Stimulated activated CD4-positive, alpha-beta T cell treated with anti-CD3 and anti-CD28 coated beads, Interleukin-2, amount 100 ng/mL, for 24 hours (primary cell): ENCODE measurements at places on chromosomes 2 and 18.

DNA sequence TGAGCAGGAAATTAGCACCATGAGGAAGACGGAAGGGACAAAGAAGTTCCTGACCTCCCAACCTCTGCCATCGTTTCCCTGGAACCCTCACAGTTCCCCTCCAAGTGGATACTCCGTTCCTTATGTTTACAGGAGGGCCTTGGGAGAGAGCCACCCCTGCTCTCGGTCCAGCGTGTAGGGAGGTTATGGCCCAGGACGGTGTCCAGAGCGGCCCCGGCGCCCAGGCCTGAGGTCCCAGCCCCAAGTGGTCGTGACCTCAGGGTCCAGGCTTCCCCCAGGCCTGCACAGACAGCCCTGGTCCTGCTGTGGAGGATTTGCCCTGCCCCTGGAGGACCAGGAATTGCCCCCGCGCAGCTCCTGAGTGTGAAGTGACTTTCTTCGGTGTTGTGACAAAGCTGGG lies 61.8 kb upstream of the RBM44 start:
- no peak for DNase-seq

- DNase-seq: no peak
These were observed 59.0 kb downstream of the GLI2 start for GRCh38 chr2:120794716-120795115.

DNA sequence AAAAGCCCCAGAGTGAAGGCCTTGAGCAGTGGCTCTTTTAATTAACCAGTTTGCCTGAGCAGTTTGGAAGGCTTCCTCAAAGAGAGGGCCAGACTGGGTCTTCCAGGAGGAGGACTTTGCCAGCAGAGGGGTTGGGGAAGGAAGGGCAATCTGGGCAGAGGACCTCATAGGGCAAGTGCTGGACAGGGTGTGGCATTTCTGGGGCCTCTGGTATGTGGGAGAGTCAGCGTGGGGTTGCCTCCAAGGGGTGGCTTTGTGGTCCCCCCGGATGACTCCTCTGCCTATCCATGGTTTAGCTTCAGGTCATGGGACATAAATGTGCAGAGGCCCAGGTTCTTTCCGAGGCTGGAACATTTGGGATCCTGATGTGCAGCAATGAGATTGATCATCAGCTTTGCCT lies 12.6 kb downstream of the GLI2 start:
- DNase-seq: no peak

- DNase-seq: no peak
These were observed 63.8 kb downstream of the GREB1 start for GRCh38 chr2:11597538-11598225.

DNA sequence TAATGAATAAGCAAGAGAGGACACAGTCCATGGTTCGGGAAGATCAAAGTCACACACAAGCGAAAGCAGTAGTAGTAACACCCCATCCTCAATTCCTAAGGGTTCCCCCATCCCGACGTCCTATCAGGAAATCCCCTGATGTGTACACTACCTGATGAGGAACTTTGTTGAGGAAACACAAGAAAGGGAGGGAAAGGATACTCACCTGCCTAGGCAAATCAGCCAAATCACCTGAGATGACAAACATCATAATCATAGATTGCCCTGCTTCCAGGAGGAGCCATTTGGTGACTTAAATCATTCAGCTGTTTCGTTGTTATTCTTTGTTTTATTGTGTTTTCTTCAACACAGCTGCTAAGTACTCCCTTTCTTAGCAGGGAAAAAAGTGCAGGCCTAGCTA lies 55.5 kb upstream of the SPOPL start:
- DNase-seq: no peak

GRCh38 chr2:77797088-77797487 lies 274.9 kb upstream of the LRRTM4 start:
- no peak for DNase-seq

DNA sequence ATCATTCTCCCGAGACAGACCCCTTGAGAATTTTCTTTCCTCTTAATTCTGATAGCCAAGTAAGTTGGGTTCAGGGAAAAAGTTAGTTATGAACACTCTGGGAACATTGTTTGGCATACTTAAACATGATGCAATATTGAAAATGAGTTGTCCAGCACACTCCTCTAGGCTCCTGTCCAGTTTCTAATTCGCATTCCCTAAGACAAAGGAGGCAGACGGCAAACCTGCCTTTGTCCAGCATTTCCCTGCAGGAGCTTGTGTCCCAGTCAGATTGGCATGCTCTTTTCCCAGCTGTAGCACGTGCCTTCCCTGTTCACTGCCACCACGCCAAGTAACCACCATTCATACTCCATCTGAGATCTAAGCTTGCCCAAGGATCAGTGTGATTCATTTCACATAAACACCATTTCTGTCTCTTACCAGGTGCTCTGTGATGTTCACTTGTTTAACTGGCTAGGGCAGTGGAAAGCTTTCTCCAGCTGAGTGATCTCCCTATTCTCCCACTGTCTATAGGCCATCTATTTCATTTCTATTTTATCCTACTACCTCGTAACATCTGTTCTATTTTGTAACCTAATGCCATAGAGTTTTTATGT lies 150.0 kb upstream of the EPB41L3 start:
- DNase-seq: no peak

DNA sequence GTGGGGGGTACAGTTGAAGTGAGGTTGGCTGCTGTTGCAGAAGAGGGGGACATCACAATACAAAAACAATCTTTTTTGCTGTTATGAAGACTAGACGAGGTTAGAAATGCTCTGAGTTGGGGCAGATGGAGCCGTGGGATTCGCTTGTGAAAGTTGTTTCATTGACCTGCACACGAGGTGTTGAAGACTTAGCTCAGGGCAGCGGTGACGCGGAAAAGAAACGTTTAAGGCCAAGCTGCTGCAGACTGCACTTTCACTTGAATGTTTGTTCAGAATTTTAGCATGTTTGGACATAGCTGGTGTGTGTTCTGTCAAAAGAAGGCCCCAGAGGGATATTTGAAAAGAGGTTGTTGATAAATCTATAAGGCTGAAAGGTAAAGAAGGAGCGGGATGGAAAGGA lies 46.3 kb downstream of the MTCL1 start:
- no peak for DNase-seq

DNA sequence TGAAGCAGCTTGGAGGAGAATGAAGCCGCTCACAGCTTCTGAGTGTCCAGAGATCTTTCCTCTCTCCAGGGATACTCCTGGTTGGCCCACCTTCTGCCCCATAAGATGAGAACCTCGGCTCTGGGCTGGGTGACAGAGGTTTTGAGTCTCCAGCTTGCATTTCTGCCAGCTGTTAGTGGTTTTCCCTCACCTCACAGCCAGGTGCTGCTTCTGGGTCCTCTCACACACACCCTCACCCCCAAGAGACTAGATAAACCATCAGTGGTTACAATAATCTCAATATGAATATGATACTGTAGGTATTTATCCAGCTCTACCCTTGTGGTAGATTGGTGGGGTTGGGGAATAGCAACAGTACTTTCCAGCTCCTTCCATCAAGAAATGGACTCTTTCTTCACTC lies 161.7 kb upstream of the SIX3 start:
- no peak for DNase-seq

DNA sequence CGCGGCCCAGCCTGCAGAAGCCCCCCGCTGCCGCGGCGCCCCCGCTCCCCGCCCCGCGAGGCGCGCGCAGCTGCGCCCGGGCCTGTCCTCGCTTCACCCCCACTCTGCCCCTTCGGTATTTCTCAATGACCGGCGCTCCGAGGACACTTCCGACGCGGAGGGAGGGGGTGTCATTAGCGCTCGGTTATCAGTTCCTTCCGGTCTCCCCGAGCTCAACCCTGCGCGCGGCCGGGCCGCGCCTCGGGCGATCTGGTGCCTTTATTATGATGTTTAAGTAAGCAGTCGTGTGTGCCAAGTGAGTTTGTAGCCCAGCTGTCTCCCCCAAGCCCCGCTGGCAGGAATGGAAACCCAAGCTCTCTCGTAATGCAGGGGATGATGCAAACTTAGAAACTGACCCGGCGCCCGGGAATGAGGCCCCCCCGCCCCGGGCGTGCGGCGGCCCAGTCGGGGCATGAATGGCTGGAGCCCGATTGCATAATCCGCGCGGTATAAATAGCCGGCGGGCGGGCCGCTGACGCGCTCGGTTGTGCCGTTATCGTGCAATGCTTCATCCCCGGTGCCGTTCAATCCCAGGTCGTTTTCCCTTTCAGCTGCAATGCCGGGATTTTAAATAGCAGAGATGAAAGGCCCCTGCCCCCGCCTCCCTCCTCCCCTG lies 3.9 kb upstream of the SPRED2 start:
- peak; percentile 36 for DNase-seq

DNA sequence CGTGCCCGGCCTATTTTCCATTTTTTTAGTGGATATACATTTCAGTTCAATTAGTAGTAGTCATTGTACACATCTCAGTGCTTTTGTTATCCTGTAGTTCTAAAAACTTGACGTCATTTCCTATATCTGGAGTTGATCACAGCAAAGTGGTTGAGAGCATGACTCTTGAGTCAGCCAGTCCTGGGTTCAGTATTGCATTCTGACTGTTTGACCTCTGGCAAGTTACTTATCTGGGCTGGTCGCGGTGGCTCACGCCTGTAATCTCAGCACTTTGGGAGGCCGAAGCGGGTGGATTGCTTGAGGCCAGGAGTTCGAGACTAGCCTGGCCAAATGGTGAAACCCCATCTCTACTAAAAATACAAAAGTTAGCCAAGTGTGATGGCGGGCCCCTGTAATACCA lies 50.4 kb upstream of the PPM1B start:
- peak; percentile 15 for DNase-seq

GRCh38 chr2:26752656-26753055 lies 11.4 kb upstream of the SLC35F6 start:
- no peak for DNase-seq

GRCh38 chr2:11123001-11123809 lies 32.1 kb upstream of the SLC66A3 start:
- DNase-seq: no peak

GRCh38 chr18:52426462-52426861 lies 86.5 kb downstream of the DCC start:
- no peak for DNase-seq

DNA sequence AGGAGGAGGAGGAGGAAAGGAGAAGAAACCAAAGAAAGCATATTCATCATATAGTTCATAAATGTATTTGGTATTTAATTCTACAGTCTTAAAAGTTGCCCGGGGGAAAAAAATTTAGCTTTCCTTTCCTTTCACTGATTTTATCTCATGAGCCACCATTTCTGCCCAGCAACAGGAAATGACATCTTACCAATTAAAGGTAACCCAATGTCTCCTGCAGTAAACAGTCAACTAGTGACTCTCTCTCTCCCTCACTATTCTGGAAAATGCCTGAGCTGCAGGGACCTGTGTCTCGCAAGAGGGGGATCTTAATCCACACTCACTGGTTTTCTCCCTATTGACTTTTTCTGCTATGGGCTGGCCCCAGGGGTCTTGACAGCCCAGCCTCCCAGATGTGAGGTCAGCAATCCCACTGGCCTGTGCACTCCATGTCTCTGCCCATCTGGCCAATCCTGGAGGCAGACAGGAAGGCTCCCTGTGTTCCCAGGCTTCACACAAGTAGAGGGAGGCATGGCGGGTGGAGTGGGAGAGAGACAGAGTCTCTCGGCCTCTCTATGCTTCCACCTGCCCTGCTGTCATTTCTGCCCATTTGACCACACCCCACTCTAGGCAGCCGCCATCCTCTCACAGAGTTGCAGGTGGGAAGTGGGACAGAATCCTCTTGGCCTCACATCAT lies 85.4 kb upstream of the CABLES1 start:
- no peak for DNase-seq

GRCh38 chr18:27839141-27839540 lies 337.8 kb downstream of the CDH2 start:
- no peak for DNase-seq

DNA sequence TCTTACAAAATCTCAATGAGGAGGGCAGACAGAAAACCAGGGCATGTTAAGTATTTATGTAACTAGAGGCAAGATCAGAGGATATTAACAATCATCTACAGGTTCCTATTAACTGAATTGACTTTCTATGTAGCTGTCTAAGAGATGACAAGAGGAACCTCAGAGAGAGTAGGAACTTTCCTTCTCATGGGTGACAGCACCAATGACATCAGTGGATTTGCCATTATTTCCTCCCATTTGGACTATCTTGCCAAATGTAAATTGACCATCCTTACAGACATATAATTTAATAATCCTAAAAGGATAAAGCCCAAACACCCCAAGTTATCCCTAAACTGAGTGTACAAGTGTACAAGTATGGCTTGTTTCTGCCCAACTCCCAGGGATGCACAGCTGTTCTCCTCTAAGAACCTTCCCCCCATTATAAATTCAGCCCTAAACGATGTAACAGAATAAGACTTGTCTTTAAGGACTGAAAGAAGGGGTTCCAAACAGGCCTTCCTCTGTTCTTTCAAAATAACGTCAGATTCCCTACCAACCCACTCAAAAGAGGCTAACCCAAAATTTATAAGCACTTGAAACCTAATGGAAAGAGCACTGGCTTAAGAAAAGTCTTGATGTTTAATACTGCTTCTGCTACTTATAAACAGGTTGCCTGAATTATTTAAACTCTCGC lies 73.4 kb upstream of the CHAC2 start:
- DNase-seq: no peak

DNA sequence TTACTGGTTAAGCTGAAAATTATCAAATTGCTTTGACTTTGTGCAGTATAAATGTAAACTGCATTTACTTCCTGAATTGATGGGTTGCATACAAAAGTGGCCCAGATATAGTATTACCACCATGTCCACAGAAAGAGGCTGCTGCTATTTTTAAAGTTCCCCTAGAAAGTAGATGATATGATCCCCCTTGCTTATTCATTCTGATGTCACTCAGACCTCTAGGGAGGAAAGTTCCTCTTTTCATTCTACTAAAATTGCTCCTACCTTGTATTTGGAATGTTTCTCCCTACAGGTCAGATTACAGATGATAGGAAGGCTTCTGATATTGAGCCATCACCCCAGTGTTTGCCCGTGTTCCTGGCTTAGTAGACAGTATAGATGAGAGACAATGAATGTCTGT lies 247.6 kb upstream of the TNP1 start:
- no peak for DNase-seq

DNA sequence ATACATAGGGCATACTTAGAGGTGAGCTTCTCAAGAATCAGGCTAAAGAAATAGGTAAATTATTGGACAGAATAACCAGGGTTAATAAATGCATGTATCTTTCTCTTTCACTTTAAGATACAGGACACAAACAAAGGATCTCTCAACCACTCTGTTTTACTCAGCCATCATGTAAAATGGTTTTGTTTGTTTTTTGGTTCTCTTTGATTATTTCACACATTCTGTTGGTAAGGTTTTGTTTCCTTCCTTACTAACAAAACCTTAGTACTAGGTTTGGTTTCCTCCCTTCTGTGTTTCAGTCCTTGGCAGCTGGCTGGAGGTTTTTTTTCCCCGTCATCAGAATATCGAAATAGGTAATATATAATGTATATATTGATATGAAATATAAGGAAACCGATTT lies 1506.8 kb upstream of the TMEFF2 start:
- no peak for DNase-seq

DNA sequence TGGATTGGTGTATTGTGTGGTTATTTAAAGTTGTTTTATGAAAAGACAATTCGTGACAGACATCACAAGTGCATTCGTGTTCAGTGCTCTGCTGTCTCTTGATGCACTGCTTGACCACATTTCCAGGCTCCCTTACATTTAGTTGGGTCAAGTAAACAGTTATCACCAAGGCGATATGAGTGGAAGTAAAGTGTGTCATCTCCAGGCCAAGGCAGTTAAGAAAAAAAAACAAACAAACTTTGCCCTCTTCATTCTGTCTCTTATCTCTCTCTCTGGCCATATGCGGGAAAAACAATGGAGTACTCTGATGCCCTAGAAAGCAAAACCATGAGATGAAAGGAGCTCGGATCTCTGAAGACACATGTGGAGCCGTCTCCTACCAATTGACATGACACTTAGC lies 131.1 kb downstream of the DSEL start:
- no peak for DNase-seq
